ENCODE measurements at places on chromosomes 4 and X.

DNA sequence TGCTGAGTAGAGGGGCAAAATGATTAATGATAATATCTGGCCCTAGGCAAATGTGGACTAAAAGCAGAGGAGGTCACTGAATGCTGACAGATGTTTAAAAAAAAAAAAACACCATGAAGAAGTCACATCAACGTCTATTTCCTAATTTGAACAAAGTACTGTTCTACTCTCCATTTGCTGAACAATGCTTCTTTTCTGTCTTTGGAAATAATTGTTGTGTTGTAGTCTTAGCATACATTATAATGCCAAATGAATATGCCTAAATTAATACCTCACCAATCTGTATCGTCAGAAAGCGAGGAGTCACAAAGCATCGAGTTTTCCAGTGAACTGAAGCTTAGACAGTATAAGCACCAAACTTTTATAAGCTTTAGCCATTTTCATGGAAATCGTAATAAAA, 140.9 kb upstream of the JADE1 start:
- no peak for DNase-seq

GRCh38 chrX:18833071-18833731, 125.8 kb downstream of the PPEF1 start:
- no peak for DNase-seq

GRCh38 chrX:30949554-30949953, 60.5 kb upstream of the TAB3 start:
- DNase-seq: no peak

DNA sequence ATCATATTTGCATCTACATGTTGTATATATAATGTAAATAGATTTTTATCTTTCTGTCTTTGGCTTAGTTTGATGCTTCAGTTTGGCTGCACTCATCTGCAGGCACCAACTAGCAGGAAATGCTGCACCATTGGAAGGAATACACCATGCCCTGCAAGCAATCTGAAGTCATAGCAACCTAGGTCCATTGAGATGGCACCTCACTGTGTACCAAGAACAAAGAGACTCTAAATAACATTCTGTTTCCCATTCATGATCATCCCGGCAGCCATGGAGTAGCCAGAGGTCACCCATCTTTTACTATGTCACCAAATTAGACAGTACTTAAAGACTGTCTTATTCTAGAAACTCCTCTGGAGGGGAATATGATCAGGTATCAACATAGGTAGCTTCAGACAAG, 40.8 kb upstream of the HS6ST2 start:
- no peak for DNase-seq

DNA sequence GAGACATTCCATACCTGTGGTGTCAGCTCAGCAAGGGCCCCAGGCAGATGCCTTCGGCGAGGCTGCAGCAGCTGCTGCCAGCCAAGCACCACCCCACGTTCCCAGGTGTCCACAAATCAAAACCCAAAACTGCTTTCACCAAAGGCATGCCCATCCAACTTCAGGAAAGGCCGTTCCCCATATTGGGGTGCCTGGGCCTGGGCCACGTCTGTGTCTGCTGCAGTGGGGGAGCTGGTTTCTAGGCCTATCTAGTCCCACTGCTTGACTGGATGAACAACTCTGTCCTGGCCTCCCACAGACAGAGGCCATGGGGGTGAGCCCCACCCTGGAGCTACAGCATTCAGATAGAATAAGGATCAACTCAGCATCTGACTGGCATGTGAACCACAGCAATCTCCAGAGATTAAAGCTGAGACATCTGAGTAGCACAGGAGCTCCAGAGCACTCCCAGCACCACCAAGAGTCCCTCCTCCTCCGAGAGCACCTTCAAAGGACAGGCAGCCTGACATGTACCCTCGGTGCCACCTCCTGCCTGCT, 37.0 kb downstream of the NAT8L start:
- no peak for DNase-seq

DNA sequence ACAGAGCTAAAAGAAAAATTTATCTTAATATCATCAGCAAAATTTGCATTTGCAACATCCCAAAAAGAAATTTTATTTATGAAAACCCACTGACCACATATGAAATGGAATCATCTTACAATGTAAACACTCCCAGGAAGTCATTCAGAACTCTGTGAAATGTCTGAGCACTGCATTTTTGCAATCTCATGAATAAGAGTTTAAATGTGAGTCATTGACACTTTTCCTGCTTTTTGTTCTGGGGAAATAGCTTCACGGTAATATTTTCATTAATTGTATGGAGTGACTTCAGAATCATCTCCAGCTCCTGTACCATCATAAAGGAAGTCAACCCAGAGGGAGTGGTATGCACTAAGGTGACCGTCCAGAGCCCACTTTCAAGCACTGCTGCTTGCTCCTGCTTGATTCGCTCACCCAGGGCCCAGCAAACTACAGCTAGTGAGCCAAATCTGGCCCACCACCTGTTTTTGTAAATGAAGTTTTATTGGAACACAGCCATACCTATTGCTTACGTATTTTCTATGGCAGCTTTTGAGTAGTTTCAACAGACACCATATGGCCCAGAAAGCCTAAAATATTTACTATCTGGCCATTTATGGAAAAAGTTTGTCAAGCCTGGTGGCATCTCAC, 17.2 kb downstream of the EDNRA start:
- DNase-seq: no peak

DNA sequence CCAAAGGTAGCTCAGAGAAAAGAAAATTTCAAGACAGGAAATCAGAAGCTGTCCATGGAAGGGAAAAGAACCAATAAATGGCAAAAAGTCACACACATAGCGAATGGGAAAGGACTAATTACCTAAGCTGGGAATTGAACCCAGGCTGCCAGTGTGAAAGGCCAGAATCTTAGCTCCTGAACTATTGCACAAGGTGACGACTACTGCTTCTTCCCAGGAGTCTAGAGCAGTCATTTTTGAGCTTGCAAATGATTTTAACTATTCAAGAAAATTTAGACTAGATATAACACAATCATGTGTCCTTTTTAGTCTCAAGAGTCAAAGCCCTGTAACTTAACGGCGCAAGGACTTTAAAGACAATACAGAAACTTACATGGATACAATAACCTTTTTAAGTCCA, 34.1 kb upstream of the ZNF81 start:
- no peak for DNase-seq

- no peak for DNase-seq
Observed at GRCh38 chr4:169160825-169161224, 109.9 kb downstream of the SH3RF1 start.

GRCh38 chr4:83782591-83782990, 246.7 kb downstream of the GPAT3 start:
- DNase-seq: no peak

GRCh38 chrX:115978068-115978467, 192.5 kb upstream of the AGTR2 start:
- DNase-seq: no peak

DNA sequence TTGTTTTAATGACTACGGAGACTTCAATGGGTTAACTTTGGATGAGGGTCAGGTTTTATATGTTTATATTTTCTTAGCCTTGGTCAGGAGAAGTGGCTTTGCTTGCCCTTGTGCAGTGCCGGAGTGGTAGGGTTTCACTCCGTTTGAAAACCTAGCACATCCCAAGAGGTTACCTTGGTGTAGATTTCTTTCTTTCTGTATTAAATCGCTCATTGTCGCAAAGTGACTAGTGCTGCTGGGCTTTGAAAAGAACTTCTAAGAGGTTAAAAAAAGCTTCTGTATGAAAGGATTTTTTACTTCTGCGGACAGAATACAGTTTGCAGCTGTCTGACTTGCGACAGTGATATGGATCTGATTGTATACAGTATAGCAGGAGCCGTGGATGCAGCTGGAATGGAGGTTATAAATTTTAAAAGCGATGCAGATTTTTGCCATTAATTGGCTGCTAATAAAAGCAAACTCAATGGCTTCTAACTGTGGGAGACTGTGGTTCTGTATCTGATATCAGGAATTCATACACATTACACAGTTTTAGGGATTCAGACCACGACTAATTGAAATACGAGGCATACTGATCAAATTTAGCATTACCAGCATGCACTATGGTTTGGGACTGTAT, 340.9 kb upstream of the PITX2 start:
- no peak for DNase-seq

GRCh38 chrX:69066966-69067525, 98.2 kb downstream of the PJA1 start:
- no peak for DNase-seq

- no peak for DNase-seq
Observed at GRCh38 chr4:17093481-17093880, 195.0 kb upstream of the LDB2 start.

DNA sequence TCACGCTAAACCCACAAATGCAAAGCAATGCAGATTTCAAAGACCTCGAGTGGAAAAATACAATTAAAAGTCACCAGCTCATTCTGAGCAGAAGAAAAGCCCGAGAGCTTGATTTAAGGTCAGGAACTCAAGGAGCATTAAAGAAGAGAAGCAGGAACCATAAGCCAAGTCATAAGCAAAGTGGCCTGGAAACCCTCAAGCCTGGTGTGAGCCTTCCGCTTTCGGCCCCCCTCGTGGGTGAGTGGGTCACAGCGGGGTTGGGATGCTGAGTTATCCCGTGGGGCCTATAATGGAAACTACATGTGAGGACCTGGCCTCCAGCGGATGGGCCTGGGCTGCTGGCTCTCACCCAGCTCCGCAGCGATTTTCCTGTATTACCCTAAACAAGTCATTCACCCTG, 504.3 kb downstream of the RAB28 start:
- no peak for DNase-seq

DNA sequence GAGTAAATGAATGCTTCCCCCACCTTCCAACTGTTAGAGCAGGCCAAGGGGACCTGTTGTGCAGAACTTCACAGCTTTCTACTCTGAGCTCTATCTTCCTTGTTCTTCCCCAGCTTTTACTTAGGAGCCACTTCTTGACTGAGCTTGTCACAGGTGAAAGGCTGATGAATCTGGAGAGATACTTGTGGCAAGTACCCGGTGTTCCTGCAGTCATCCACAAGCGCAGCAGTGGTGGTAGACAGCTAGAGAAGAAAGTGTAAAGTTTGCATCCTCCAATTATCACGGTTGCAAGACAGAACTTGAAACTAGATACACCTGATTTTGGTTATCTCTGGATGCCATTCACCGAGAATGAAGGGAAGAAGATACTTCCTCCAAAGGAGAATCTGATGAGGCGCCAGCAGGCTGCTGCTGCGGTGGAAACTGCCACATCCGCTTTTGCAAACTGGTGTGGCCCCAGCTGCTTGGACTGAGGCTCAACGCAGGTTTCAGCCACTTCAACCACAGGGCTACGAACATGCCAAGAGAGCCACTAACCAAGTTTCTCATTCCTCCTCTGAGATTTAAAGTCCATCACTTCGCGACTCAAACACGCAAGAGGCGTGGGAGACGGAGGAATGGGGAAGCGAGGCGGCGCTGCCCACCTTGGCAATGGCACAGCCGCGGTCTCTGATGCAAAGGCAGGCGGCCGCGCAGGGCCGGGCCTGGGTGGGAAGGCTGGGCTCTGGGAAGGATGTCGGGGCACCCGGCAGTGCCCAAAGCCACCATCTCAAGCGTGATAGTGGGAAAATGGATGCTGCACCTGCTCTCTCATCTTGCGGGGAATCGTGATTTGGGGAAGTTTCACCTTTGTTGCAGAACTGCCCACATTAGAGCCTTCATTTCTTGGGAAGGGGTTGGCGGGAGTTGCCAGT, 1.3 kb upstream of the FHIP1A start:
- DNase-seq: peak; percentile 60

DNA sequence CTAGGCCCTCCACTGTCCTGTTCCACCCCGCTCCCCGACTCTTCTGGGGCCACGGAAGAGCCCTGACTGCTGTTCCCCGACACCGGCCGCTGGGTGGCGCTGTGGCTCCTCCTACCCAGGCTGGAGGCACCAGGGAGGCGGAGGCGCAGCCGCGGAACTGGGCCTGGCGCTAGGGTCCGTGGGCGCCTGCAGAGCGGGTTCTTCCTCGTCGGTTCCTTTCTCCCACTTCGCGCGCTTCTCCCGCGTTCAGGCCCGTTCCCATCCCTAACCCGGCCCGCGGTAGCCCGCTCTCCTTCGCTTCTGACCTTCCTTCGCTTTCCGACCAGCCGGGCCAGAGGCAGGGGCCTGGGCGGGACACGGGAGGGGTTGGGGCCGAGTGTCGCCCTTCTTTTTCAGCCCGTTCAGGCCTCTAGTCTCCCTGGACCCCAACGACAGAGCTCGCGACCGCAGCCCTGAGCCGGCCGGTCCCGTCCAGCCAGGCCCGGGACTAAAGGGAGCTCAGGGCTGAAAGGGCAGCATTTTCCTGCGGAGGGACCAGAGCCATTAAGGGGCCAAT, 34.3 kb downstream of the NALF2 start:
- DNase-seq: peak; percentile 78

DNA sequence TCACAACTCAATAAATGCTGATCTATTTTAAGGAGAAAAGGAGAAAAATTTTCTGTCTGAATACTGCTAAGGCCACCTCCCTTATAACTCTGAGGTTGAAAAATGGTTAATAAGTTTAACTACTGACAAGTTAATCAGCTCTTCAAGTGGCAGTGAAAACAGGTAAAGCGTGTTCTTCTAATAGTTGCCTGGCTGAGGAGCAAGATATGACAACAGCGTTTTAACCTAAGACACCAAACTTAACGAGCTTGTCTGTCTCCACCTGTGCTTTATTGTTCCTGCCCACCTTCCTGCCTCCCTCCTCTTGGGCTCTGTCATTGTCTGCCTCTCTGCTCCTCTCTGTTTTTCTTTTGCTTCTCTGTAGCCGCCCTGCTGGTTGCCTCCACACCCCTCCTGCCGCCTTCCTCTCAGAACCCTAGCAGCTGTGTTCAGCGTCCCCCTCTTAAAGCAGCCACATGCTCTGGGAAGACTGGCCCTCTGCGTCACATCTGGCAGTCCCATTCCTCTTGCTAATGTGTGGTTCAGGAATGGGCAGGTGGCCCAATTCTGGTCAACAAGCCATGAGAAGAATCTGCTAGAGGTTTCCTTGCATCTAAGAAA, 4.3 kb upstream of the TSPAN5 start:
- DNase-seq: peak; percentile 42

- DNase-seq: no peak
Observed at GRCh38 chr4:187179086-187180058, 455.7 kb upstream of the FAT1 start.

- no peak for DNase-seq
Observed at GRCh38 chr4:38965866-38966265, 66.3 kb downstream of the TMEM156 start.

- DNase-seq: no peak
Observed at GRCh38 chrX:97740886-97741285, 857.2 kb downstream of the RPA4 start.

DNA sequence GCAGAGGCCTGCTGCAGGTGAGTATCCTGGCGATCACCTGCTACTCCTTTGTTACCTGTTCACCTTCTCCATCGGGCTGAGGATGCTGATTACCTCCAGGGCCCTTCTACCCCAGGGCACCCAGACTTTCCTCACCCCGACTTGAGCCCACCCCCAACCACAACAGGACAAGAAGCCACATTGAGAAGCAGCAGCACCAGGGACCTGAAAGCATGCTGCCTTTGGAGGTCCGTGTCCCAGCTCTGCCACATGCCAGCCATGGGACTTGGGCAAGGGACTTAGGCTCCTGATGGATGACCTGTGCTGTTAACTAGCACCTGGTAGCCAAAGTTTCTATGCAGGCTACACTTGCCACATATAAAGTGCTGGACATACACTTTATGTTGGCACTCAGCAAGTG, 89.7 kb downstream of the CPZ start:
- no peak for DNase-seq

GRCh38 chr4:123699880-123700771, 303.5 kb downstream of the SPRY1 start:
- no peak for DNase-seq
